ENCODE measurements at places on chromosomes 12 and 14. TPM values are rescaled to one million over a fixed set of nuclear protein-coding genes. Genes with fewer than 3 reads are reported as not detected.

Gene A2M
- total RNA-seq: not detected

Gene POU6F1
- 14.9 TPM for total RNA-seq

Gene PTGER2
- total RNA-seq: 2.5 TPM

Gene SMIM41
- total RNA-seq: not detected

Gene ZCCHC8
- 46.2 TPM for total RNA-seq
